ENCODE measurements at places on chromosomes 7 and 10. TPM values are rescaled to one million over a fixed set of nuclear protein-coding genes. Genes with fewer than 3 reads are reported as not detected.

The MAT1A gene
- not detected for total RNA-seq

The ADAM12 gene
- total RNA-seq: 0.91 TPM

The FRAT2 gene
- 13.8 TPM for total RNA-seq

The ITIH5 gene
- total RNA-seq: not detected

The PNLIPRP2 gene
- not detected for total RNA-seq

The PRRT4 gene
- total RNA-seq: 0.32 TPM

The RELN gene
- total RNA-seq: 1.6 TPM

The PAXIP1 gene
- total RNA-seq: 8.7 TPM

The CAPZA2 gene
- 336 TPM for total RNA-seq

The FAM237B gene
- not detected for total RNA-seq

The PLXDC2 gene
- under 0.01 TPM for total RNA-seq

All from epithelial cell of umbilical artery (primary cell).